ENCODE measurements at places on chromosomes 1 and 21.

DNA sequence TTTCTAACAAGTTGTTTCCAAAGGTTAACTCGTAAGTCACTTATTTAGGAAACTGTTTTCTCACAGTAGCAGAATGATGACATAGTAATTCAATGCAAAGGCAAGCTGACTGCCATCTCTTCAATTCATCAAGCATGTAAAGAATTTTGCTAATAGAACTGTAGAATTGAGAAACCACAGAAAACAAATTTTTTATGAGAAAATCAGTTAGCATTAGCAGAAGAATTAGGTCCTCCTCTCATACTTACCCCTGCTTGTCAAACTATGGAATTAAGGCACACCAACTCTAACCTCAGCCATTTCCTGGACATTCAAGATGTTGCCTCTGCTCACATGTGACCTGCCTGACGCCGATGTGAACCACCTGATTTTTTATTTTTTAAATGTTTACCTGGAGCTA lies 115.2 kb downstream of the LRRC40 start:
- no peak for DNase-seq

DNA sequence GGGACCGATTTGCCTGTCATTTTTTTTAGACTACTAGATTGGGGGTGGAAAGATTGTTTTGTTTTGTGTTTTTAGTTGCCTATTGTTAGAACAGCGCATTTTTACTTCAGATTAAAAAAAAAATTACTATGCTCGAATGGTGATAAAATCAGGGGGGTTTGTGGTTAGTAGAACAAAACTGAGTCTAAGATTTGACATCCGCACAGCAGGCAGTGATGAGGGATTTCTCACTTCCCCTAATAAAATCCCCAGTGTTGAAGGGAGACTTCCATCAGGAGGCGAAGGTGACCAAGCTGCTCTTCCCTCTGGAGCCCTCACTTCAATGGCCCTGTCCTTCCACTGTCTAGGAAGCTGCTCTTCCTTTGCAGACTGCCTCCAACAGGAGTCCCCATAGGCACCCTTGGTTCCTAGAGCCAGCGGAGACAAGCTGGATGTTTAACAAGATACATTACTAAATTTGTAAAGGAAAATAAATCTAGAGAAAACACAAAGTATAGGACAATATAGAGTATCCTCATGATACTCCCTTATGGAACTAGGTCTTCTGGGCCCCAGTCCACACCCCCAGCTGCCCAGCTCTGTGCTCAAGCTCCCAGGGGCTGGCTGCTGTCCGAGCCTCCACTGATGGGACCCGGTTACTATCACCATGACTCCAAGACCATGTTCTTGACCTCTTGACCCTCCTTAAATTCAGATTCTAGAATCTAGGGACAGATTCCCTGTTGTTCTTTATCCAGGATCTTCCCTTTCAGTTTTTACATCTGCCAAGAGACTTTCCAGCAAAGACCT lies 31.0 kb downstream of the TENT5C start:
- no peak for DNase-seq

- no peak for DNase-seq
Observed at GRCh38 chr1:20740781-20741180, 8.3 kb upstream of the SH2D5 start.

- DNase-seq, result no peak
Observed at GRCh38 chr1:27879374-27880082, 7.2 kb downstream of the THEMIS2 start.

GRCh38 chr1:64308866-64309265 lies 105.4 kb downstream of the UBE2U start:
- DNase-seq, result no peak

GRCh38 chr1:180522213-180522515 lies 19.8 kb upstream of the ACBD6 start:
- DNase-seq, result no peak

- DNase-seq, result no peak
Observed at GRCh38 chr21:45295576-45296365, 8.1 kb upstream of the POFUT2 start.

GRCh38 chr1:230174041-230174440 lies 107.0 kb downstream of the GALNT2 start:
- DNase-seq, result no peak

DNA sequence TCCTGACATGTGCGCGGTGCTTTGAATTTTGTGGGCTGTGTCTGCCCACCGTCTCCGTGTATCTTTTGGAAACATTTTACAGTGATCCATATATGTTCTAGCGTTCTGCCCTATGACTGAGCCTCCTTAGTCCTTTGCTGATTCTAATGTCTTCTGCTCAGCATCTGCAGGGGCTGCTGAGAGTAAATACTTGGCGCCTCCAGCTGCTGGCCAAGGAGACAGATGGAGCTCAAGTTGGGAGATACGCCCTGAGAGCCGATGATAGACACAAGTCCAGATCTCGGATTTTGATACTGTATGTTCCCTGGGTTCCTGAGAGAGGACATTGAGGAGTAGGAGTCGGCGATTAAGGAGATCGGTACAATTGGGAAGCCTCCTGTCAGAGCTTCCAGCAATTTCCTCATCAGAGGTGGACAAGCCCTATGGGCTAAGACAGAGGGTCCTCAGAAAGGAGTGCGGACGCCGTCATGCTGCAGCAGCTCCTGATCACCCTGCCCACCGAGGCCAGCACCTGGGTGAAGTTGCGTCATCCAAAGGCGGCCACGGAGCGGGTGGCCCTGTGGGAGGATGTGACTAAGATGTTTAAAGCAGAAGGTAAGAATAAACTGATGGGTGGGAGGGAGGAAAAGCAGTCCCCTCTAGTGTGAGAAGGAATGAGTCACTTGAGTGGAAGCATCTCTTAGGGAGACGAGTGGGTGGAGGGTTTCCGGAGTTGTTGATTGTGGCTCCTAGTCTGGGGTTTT lies 390 bp downstream of the ZFP69B start:
- no peak for DNase-seq

GRCh38 chr1:27554293-27554692 lies 49.7 kb downstream of the AHDC1 start:
- no peak for DNase-seq

GRCh38 chr1:41852091-41852490 lies 66.6 kb downstream of the HIVEP3 start:
- no peak for DNase-seq

- DNase-seq, result no peak
Observed at GRCh38 chr1:66809736-66810326, 8.8 kb upstream of the INSL5 start.

- no peak for DNase-seq
Observed at GRCh38 chr1:36864182-36864822, 170.0 kb downstream of the GRIK3 start.

GRCh38 chr1:230103306-230104173 lies 36.5 kb downstream of the GALNT2 start:
- DNase-seq, result no peak

DNA sequence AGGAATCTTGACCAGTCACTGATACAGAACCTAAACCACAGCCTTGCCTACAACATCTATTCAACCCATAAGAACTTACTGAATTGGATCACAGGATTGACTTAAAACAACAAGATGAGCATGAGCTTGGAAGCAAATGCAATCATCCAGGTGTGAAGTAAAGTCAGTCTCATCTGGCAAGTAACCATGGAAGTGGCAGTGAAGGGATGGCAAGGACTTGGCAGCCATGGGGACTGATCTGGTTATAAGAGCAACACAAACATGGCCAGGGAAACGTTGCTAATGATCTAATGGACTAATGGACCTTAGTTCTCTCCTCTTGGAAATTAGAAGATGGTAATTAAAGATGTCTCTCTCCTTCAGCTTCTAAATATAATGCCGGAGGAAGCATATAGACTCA lies 133.1 kb downstream of the VAV3 start:
- no peak for DNase-seq

DNA sequence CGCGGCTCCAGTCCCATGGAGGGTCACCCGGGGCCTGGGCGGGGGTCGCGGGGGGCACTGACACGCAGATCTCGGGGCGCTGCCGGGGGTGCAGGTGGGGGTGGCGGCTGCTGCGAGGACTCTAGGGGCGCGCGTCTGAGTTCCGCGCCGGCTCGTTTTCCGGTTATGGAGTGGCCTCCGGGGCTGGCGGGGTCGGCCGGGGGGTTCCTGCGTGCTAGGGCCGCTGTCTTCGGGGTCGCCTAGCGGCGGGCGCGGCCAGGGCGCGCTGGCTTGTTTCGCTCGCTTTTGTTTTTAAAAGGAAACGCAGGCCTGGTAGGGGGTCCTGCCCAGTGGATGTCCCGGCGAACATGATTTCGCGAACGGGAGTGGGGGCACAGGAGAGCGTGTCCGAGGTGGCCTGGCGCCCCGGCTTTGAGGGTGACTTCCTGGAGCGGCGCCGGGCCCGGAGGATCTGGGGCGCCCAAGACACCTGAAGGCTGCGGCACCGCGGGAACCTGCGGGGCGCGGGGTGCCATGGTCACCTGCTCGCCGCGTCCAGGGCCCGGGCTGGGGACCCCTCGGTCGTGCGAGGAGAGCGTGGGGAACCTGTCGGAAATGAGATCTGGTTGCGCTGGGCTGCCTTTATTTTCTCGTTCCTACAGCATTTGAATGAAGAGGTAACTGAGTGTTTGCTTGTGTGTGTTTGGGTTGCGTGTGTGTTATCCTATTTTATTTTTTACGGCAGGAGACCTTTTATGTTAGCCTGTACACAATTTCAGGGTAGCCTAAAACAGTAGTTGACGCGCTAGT lies 618 bp downstream of the ETS2 start:
- DNase-seq, result peak; percentile 22

GRCh38 chr1:219318826-219319225 lies 145.1 kb downstream of the LYPLAL1 start:
- no peak for DNase-seq

DNA sequence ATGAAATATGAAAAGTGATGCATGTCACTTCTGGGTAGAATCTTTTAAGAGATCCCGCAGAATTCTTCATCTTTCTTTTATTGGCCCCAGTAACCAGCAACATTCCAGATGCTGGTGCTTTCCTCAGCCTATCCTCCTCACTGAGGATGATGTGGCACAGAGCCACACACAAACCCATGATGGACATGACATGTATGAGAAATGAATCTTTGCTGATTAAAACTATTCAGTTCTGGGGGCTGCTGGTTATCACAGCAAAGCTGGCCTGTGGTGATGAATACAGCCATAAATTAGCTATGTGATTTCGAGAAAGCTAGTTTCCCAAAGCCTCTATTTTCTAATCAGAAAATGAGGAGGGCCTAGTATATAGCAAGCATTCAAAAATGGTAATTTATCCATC lies 8.3 kb upstream of the ERICH3 start:
- DNase-seq, result no peak

- no peak for DNase-seq
Observed at GRCh38 chr21:34819357-34819999, 150.7 kb downstream of the CLIC6 start.

DNA sequence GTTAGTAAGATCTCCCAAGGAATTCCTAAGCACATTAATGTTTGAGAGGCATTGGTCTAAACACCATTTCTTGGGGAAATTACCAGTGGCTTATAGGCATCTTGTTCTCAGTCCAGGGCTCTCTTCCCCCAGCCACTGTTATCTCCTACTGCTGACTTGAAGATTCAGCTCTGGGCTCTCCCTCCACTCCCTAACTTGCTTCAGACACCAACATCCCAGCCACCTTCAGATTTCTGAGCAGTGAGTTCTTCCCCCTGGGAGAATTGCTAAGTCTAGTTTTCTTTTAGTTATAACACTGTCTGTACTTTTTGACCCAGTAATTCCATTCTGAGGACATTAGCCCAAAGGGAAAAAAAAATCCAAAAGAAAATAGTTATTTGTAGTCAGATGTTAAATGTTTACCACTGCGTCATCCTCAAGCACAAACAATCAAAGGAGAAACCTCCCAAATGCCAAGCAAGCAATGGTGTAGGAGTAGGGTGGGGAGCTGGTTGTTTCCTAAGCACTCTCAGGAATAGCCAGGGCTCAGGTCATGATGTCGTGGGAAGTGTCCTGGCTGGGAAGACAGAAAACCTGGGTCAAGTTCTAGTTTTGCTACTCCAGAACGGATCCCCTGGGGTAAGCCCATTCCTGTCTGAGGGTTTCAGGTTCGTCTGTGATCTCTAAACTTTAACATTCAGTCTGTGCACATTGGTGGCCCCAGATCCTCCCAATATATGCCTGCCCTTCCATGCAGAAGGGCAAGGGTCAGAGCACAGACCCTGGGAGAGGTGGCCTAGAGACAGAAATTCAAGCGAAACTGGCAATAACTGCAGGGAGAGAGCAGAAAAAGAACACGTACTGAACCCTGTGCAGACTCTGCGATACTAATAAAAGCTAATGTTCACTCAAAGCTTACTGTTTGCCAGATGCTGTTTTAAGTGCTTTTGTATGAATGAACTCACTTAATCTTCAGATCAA lies 191.1 kb upstream of the FGGY start:
- no peak for DNase-seq

GRCh38 chr1:51643362-51643761 lies 26.5 kb downstream of the OSBPL9 start:
- no peak for DNase-seq

- no peak for DNase-seq
Observed at GRCh38 chr1:180310095-180310494, 80.0 kb downstream of the LHX4 start.

- DNase-seq, result no peak
Observed at GRCh38 chr1:162663086-162663485, 30.8 kb downstream of the DDR2 start.

GRCh38 chr1:17397910-17398695 lies 26.1 kb downstream of the PADI6 start:
- no peak for DNase-seq

DNA sequence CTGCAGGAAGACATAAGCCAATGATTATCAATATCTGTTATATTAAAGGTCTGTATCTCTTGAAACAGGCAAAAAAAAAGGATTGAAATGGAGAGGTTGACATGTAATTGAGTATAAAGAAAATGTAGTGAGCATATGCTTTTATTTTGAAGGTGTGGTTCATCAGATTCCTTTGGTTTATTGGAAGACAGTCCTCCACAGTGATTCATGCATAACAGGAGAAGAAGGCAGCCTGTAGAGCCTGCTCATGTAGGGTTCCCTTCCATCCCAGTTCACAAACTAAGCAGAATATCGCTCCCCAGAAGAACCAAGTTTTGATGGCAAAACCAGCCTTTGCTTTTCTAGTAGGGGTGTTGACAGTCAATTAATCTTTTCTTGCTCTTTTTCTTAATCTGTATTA lies 1016.8 kb upstream of the ADGRL4 start:
- no peak for DNase-seq

- no peak for DNase-seq
Observed at GRCh38 chr1:176066709-176067108, 140.4 kb downstream of the COP1 start.

- DNase-seq, result no peak
Observed at GRCh38 chr21:35942211-35943144, 117.8 kb downstream of the SETD4 start.

DNA sequence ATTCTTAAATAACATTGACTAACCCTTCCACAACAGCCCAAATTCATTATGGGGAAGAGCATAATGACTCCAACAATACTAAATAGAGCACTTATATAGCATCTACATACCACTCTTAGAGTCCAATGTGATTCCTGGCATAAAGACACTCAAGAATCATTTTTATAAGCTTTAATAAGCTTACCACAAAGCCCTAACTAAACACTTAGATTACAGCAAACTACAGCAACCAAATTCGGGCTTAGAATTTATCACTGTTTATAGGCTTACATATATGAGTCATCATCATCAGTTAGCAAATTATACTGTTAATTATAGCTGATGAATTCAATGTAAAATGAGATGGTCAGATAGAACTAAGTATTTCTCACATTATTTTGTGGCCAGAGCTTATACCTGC lies 7.3 kb downstream of the SCYL3 start:
- DNase-seq, result no peak

All from 8988T (cell line).